ENCODE measurements at places on chromosomes 2 and 18.
A peak's percentile ranks its signal among the peaks of the same experiment; 100 is the strongest.

DNA sequence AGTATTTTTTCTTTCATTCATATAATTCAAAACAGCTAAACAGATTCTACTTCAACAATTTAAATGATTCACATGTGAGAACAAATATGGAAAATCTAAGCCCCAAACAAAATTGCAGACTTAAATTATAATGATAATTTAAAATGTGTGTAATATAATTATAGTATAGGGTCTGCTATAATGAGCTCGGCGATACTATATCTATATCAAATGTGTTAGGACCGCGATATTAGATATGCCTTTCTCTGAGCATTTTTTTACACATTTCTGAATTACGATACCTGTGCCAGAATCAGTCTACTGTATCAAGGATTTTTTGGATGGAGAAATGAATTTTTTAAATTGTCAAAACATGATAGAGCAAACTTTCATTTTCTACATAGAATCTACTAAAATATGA is 808.8 kb upstream of the POU3F3 start:
- no peak for DNase-seq

GRCh38 chr2:132559921-132560320 is 110.1 kb downstream of the LYPD1 start:
- no peak for DNase-seq

DNA sequence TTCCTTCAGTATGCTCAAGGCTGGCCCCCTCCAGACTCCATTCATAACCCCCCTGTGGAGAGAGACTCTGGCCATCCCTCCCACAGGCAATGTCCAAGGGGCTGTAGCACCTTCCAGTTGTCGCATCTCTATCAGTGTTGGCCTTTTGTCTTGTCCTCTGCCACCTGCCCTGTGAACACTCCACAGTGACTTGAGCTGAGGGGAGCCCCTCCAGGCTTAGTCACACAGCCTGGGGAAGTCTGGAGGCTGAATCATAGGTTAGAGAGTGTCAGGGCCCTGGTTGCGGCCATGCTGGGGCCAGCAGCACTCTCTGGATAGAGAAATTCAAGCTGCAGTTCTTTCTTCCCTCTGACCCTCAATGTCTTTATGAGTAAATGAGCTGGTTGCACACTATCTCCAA is 64.7 kb downstream of the GYPC start:
- DNase-seq, result no peak

- DNase-seq, result no peak
These were observed 37.6 kb upstream of the SLC4A10 start for GRCh38 chr2:161586517-161587167.

- DNase-seq, result peak; percentile 22
These were observed 23.6 kb downstream of the FZD5 start for GRCh38 chr2:207746131-207746530.

GRCh38 chr18:57869221-57869620 is 66.1 kb upstream of the ATP8B1 start:
- no peak for DNase-seq

DNA sequence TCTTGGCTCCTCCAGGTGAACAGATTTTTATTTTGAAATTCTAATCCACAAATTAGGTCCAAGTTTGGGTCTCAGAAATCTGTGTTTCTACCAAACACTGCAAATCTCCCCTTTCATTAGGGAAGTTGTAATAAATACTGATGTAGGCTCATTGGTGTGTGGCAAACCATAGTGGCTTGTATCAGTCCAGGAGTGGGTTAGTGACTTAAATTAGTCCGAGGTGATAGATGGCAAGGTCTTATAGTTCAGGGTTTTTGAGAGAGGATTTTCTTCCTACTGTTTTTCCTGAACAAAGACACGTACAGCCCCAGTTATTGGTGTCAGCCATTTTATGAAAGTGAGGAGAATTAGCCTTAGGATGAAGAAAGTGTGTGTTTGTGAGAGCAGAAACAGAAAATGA is 74.6 kb downstream of the RPRM start:
- DNase-seq, result no peak

DNA sequence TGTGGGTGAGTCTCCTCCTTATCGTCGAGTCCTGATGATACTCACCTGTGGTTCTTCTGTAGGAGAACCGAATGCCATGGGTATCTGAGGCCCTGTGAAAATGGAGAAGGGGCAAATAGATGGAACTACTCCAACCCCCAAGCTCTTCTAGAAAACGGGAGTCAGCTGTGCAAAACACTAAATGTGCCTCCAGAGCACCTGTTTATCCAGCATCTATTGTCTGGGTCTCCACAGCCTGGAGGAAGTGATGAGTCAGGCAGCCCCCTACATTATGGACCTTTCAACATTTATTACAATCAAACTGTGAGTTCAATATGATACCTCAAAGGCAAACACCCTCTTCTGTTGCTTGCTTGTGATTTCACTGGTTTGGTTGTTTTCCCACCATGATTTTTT is 9.8 kb upstream of the LRRFIP1 start:
- no peak for DNase-seq

- no peak for DNase-seq
These were observed 34.3 kb upstream of the SNED1 start for GRCh38 chr2:240963868-240964703.

DNA sequence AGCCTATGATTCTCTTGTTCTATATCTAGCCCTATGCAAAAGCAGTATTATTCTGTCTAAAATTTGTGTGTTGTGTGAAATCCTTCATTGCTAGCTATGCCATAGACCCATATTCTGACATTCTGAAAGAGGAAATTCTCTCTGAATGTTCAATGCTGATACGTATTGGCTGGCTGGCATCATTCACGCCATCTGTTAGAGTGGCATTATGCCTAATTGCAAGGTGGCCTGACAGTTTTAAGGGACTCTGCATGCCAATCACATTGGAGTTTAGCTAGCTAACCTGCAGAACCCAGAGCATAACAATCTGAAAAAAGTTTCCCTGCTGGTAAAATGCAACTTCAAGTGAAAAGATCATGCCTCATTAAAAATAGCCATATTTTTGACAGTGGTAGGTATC is 316.0 kb downstream of the SOX11 start:
- DNase-seq, result no peak

GRCh38 chr2:156321243-156321904 is 11.1 kb downstream of the NR4A2 start:
- peak; percentile 27 for DNase-seq

GRCh38 chr2:77519888-77520506 is 2.2 kb downstream of the LRRTM4 start:
- no peak for DNase-seq

DNA sequence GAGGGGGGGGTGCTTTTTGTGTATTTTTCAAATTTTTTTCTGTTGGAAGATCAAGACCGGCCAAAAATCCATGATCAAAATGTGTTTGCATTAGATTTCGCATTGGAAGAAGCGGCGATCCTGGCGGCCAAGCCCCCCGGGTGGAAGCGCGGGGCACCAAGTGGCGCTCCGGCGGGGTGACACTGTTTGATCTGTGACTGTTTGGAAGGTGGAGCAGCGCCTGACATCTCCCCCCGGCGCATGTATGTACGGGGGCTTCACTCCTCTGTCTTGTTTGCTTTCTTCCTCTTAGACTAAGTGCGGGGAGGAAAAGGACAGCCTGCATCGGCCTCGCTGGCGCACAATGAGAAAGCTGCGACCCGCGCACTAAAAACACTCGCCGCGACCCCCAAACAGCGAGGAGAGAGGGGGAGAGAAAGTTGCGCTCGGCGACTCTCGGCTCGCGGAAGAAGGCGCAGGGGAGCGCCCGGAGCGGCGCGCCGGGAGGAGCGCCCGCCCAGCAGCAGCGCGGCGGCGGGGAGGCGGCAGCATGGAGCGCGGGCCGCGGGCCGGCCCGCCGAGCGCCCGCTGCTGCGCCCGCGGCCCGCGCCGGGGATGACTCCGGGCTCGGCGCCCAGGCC is 515 bp downstream of the TSHZ1 start:
- DNase-seq, result peak; percentile 40

DNA sequence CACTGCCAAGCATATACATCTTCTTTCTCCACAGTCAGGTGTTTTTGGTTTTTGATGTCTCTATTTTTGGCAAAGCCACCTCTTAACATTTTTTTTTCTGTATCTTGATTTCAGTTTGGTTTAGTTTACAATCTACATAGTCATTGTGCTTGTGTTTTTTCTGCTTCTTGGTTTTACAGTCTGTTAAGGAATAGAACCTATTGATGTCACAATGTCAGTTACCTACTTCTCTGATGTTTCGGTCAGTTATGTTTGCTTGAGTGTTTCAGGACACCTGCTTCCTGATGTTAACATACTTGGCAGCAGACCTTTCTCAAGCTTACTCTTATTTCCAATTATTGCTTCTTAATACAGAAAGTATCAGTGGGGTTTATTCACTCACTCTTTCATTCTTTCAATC is 253.3 kb downstream of the SPAG16 start:
- no peak for DNase-seq
